Adipocyte (in vitro differentiated cells): ENCODE measurements at places on chromosomes 2 and 18.

DNA sequence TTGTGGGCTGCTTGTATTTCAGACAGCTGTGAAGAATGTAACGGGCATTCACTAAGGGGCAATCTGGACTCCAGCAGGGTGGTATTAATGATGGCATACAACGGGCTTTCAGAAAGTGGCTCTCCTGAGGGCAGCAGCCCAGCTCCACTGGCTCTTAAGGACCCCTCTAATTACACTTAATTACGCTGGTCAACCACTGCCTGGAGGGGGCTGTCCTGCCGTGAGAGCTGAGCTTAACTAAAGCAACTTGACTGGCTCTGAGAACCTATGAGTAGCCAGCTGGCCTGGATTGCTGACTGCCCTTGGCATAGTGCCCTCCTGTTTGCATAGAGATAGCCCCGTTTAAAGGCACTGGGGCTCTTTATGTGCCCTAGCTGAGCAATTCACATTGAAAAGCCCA is 3.8 kb downstream of the LIPG start:
- peak; percentile 35 for DNase-seq

DNA sequence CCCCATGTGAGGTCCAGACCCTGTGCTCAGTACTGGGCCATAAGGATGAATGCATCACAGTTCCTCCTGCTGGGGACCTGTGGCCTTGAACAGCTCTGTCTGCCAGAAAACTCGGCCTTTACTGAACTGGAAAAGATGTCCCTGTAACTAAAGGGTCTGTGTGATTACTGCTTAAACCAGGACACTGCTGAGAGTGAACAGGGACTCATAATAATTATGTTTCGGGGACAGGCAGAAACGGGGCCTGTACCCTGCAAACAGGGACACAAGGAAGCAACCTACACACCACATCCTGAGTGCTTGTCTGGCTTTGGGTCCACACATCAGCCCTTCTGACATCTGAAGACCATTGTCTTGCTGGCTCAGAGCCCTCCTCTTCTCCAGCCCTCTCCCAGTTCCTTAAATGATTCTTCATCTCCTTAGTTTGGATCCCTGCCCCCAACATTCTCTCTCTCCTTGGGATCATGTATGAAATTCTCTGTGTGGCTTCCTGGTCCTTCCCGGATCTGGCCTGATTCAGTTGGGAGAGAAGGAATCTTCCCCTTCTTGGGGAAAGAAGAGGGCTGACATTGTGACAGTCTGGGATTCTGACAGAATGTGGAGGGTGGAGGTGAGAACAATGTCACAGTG is 248.0 kb downstream of the MYCN start:
- no peak for DNase-seq

DNA sequence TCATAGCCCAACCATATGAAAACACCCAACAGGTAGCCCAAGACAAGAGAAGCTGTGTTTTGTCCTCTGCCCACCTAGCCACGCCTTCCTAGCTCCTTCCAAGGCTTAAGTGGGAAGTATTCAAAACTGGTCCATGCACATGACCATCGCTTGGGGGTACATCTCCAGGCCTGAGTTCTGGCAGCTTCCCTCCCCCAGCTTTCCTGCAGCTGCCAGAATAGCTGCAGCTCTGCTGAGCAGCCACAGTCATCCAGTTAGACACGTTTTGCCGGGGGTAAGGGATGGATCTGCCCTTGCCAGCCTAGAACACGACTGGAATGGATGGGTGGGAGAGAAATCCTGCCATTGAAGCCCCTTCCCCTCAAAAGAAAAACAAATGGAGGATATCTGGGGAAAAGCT is 166.8 kb downstream of the NRP2 start:
- DNase-seq, result no peak

- DNase-seq, result no peak
Measured at GRCh38 chr2:205540036-205540435, 142.3 kb upstream of the NRP2 start.
